ENCODE measurements at places on chromosomes 3 and 15. TPM values are rescaled to one million over a fixed set of nuclear protein-coding genes. Genes with fewer than 3 reads are reported as not detected.

Gene SPINK8
- not detected for total RNA-seq

Gene PDCD7
- 15.0 TPM for total RNA-seq

Gene ADPRH
- 2.6 TPM for total RNA-seq

Gene NRROS
- not detected for total RNA-seq

Gene STRIT1
- not detected for total RNA-seq

Gene C3orf22
- not detected for total RNA-seq

Gene GOLGA8R
- total RNA-seq = 1.6 TPM

Gene ISY1
- total RNA-seq = 26.6 TPM

Gene MUC4
- total RNA-seq = 0.05 TPM

DNA sequence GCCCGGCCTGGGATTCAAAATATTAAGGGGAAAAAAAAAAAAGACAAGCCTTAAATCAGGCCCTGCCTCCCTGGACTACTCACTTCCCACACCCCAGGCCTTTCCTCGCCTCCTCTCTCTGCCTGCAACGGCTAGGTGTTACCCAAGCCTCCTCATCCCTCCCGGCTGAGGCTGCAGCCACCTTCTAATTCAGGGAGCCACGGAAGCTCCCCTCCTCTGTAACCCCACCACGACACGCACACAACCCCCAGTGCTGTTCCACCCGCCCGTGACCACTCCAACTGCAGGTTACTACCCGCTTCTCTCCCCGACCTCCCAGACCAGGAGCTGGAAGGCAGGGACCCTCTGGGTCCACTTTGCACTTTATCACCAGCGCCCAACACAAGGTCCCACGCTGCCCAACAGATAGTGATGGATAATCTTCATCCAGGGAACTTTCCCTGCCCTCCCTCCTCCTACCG is 936 bp downstream of the KIF7 start:
- DNase-seq = peak; percentile 20

- peak; percentile 73 for DNase-seq
Measured at GRCh38 chr15:48963524-48964113, at the start of gene SHC4. SHC4 (minus strand) TSS chr15:48963919; CDS start chr15:48963015, 904 bp downstream.

DNA sequence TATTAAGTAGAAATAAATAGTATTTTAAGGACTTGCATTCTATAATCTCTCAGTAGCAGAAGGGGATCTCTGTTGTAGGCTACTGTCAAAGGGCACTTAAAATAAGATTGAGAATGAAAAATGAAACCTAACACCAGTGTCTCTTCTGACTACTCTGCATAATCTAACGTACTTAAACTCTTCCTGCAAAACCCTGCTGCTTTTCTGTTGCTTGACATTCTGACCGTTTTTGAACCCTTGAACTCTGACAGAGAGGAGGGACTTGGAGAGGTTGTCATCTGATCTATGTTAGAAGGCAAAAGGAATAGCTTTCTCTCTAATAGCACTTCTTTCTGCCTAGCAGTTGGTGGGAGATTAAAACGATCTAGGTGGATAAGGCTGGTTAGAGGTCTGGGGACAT is 204.6 kb downstream of the ZIC1 start:
- no peak for DNase-seq

- DNase-seq = no peak
Measured at GRCh38 chr3:156817646-156818272, 8.4 kb upstream of the LEKR1 start.

DNA sequence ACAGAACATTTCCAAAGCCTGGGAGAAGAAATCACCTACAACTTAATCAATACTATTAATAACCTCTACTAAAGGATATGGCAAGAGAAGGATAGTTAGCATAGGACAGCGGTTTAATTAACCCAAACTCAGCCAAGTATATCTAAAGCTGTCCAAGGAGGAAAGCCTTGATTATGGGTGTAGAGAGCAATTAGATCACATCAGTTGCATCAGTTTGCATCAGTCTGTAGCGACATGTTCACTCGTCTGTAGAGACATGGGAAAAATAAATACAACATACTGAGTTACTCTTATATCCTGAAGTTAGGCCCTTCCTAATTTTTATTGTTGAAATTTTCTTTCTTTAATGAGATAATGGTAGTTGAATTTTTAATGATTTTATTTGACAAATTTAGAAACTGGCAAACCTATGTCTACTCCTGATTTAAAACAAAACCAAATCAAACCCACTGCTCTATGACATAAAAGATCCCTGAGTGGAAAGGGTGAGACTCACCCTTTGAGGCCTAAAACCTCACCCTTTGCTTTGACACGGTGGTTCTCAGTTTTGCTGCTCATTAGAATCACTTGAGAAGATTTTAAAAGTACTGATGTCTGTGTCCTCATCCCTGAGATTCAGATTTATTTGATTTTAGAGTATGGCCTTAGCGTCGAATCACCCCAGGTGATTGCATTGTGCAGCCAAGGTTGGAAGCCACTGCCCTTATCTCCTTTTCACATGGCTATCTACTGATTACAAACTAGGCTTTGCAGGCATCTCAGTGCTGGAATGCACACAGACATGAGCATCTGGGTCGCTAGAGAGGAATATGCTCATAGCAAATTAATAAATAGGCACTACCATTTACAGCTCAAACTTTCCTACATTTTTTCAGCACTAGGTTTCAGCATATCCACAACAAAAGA is 2.8 kb upstream of the CLRN1 start:
- DNase-seq = no peak

- DNase-seq = no peak
Measured at GRCh38 chr3:78698431-78698830, 1069.4 kb downstream of the ROBO1 start.

DNA sequence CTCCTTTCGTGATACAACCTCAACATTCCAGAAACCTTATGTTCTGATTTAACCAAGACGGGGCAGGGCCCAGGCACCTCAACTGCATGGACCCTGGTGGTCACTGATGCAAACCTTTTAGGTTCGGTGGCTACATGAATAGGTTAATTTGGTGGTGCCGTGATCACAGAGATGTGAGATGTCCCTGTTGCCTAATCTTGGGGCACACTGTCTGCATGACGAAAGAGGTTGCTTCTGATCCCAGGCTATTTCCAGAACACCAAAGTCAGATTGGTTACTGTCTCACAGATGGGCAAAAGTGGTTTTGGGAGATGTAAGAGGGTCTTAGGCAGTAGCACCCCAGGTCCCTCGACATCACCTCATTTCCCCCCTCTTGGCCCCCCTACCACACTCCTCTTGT is 4.0 kb upstream of the CCR1 start:
- DNase-seq = no peak

DNA sequence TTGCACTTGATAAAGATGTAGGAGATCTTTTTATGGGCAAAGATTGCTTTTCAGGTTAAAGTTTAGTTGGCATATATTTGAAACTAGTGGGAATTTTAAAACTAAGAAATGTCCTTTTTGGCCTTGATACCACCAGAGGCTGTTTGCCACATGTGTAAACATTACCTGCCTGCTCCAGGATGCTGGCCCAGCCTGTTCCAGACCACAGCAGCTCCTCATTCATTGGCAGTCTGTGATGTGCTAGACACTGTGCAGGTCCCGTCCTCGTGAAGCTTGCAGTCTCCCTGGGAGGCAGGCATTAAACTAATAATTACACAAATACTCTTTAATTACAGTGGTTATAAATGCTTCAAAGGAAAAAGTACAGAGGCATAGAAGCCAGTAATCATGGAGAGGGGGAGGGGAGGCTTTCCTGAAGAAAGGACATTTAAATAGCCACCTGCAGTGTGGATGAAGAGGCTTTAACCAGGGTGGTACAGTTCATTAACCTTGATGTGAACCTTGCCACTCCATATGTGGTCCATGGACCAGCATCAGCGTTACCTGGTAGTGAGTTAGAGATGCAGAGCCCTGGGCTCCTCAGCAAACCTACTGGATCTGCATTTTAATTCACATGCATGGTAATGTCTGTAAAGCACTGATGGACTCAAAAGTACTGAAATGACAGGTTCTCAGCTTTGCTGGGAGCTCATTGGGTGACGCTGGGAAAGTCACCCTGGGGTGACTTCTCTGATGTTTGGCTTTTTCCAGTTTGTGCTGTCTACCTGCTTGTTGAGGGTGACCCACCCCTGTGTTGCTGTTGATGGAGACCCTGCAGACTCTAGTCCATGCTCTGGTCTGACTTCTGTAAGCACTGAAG is 5.3 kb downstream of the ZNF710 start:
- no peak for DNase-seq

- DNase-seq = no peak
Measured at GRCh38 chr15:78682004-78682651, 41.1 kb upstream of the CHRNB4 start.

DNA sequence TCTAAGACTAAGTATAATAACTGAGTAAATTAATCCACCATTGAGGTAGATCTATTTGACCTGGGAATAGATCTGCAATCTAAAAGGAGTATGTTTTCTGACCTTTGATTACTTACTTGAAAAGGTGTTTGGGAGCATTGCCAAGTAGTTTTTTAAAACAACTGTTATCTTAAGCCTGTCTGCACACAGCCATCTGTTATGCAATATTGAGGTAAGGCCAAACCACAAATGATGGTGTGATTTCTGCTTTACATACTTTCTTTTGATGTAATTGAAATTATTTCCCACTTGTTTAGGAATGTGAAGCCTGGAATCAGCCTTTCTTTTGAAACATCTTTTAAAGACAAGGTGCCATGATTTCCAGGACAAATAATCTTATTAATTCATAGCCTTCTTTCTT is 274.0 kb downstream of the BBX start:
- peak; percentile 95 for DNase-seq

- no peak for DNase-seq
Measured at GRCh38 chr15:50146632-50147031, 27.6 kb upstream of the ATP8B4 start.

GRCh38 chr15:85667491-85668424 is 127.0 kb downstream of the KLHL25 start:
- DNase-seq = peak; percentile 99

DNA sequence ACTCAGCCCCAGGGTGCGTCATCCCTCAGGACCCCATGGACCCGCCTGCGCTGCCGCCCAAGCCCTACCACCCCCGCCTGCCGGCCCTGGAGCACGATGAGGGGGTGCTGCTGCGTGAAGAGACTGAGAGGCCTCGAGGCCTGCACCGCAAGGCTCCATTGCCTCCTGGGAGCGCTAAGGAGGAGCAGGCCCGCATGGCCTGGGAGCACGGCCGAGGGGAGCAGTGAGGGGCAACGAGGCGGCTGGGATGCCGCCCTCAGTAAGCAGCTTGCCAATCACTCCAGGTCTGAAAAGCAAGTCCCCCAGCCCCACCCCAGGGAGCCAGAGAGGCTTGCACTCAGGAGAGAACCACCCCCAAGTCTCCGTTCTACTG is 3.8 kb upstream of the MANF start:
- DNase-seq = no peak

GRCh38 chr3:58025406-58025805 is 17.2 kb downstream of the FLNB start:
- no peak for DNase-seq

GRCh38 chr3:197791113-197791891 is at the start of gene LRCH3:
LRCH3 (plus strand) TSS chr3:197791254; CDS start chr3:197791279, 25 bp downstream.
- peak; percentile 45 for DNase-seq

DNA sequence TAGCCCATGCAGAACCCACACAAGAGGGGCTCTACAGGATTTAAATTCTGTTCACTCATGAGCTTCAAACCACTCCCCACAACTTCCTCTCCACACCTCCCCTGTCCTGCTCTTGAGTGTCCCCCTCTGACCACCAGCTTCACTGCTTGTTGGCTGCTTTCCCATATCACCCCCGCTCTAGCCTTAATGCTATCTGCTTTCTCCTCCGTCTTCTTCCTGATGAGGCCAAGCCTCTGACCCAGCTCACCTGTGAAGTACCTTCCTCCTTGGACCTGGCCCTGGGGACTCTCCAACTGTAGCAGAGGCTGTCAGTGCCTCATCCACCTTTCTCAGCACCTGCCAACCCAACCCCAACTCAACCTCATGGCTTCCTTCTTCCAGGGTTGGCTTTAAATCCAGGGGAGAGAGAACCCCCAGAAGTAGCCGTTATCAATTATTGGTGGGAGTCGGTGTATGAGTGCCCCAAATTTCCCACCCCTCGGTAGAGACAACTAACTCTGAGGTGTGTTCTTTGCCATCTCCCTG is 174.8 kb downstream of the MINAR1 start:
- DNase-seq = no peak

GRCh38 chr3:141373232-141373631 is 4.9 kb downstream of the ZBTB38 start:
- DNase-seq = no peak

DNA sequence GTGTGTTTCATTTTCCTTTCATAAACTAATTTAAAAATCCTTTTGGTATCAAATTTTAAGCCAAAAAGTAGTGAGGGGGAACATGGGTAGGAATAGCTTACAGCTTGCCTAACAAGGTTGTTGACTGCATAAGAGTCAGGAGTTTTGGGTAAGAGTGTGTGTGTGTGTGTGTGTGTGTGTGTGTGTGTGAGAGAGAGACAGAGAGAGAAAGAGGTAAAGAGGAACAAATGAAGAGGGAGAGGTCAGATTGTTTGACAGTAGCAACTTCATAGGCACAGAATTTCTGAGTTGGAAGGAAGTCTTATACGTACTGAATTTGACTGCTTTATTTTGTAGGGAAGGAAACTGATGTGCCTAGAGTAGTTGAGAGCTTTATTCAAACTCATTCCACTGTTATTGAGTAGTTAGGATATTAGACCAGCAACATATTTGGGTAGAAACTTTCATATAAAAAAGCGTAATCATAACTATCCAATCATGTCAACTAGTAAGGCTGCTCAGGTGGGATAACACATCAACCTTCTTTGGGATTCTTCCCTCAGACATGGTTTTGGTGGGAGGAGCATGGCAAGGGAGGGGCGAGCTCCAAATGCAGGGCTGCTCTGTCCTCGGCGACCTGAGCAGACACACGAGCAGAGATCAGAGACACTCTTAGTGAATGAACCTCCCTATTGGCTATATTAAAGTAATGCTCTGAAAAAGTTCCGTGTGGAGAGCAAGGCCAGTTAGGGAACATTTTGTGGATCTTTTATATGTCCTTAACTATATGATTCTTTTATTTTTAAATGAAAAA is 86.4 kb downstream of the LPP start:
- no peak for DNase-seq

DNA sequence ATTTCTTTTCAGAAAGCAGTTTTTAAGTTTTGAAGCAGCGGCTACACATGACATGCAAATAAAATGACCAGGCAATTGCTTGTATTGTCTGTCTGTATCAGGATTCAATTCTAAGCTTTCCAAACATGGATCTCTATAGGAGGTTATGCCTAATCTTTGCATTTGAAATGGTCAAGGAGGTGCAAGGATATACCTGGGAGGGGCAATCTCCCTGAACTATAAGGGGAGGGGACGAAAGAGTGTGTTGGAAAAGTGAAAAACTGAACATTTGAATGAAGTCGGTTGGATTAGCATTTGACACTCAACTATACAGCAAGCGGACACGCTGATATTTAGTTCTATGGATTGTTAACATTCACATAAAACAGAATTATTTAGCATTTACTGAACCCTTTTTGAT is 11.7 kb downstream of the ROBO2 start:
- DNase-seq = no peak

- no peak for DNase-seq
Measured at GRCh38 chr3:74288761-74289160, 325.7 kb downstream of the CNTN3 start.

DNA sequence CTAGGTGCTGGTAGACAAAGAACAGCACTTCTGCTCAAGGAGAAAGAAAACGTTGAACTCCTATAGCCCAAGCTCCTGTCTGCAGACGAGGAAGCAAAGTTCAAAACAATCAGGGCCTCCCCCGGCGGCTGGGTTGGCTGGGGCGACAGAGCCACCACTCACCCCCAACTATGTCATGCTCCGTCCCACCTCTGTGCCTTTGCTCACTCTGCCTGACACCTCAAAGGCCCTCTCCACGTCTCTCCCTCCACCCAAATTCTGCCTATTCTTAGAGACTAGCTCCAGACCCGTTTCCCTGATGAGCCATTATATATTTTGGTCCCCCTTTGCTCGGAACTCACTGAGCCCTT is 304.3 kb downstream of the TLE3 start:
- no peak for DNase-seq

Measured in astrocyte (in vitro differentiated cells and primary cell).